ENCODE measurements at places on chromosomes 13 and 19. TPM values are rescaled to one million over a fixed set of nuclear protein-coding genes. Genes with fewer than 3 reads are reported as not detected.

GRCh38 chr19:17743874-17744580 lies 7.2 kb upstream of the FCHO1 start:
- no peak for DNase-seq

- no peak for DNase-seq
Observed at GRCh38 chr13:96193728-96194310, 103.9 kb downstream of the HS6ST3 start.

- DNase-seq, result no peak
Observed at GRCh38 chr13:56352901-56353300, 787.8 kb upstream of the PRR20A start.

- no peak for DNase-seq
Observed at GRCh38 chr13:60431108-60431700, 34.2 kb downstream of the TDRD3 start.

- no peak for DNase-seq
Observed at GRCh38 chr19:1270854-1271527, 1.9 kb downstream of the CIRBP start.

- DNase-seq, result no peak
Observed at GRCh38 chr13:71515744-71516038, 351.3 kb downstream of the DACH1 start.

DNA sequence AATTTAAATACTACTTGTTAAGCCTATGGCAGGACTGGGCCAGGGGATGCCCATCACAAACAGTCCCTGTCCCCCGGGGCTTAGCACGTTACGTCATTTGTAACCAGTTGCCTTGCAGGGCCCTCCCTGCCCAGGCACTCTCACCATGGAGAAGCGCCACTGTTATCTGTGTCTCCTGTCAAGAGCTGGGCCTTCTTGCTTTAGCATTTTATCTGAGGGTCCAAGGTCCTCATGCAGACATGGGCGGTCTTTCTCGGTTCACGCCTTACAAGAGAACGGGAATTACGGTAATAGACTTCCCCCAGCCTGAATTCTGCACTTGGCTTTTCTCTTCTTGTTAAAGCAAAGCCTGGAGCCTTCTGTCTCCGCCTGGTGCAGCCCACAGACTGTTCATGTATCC lies 46.1 kb downstream of the TMED1 start:
- DNase-seq, result no peak

DNA sequence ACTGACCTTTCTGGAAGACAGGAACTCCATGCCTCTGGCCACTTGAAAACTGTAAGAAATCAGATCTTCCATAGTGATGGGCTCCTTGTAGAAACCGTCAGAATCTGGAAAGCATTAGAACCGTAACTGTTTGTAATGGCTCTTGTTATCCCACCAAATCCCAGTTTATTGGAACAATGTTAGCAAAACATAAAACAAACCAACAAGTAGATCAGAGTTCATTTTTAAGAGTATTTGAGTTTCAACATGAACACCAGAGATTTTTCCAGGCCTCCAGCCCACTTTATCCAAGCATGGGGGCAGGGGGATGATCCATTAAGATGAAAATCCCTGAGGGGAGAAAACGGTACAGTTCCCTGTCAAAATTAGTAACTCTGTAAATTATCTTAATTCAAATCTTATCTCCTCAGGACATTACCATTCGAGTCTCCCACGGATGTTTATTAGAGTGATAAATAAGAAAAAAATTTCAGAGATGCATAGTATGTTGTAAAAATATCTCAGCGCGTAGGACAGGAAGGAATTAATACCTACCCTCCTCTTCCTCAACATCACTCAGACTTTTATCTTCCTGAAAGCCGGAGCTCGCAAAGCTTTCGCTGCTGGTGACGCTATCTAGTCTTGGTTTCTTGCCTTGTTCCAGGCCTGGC lies 172.5 kb downstream of the FLT1 start:
- DNase-seq, result no peak

DNA sequence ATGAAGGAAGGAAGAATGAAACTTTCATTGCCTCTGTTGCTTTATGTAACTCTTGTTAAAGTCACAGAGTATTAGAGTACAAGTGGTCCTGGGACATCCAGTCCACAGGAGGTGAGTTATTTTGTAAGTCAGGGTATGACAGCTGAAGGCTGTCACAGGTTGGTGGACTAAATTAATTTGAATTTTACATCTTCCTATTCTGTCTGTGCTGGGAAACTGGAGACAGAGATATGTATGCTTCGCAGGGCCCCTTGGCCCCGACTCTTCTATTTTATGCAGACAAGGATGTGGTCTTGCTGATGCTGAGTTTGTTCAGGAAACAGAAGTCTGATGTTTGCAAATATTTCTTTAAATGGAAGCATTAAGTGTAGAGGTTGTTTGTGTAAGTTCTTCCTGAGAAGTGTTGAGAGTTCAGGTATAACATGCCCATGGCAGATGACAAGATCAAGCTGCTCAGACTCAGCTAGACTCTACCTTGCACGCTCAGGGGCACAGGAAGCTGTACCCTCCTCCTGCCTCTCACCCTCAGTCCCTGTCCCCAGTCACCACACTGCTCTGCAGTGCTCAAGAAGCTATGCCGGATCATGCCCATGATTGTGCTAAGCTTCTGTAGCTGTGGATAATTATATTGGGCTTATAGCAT lies 23.4 kb downstream of the RASL11A start:
- DNase-seq, result no peak

GRCh38 chr19:13097463-13098258 lies 5.0 kb downstream of the LYL1 start:
- peak; percentile 70 for DNase-seq

GRCh38 chr19:47580397-47580796 lies 7.4 kb upstream of the ZNF541 start:
- DNase-seq, result no peak

GRCh38 chr19:56885173-56885985 lies 44.9 kb upstream of the PEG3 start:
- no peak for DNase-seq

GRCh38 chr19:11142528-11143171 lies 12.9 kb downstream of the SPC24 start:
- DNase-seq, result peak; percentile 93

- DNase-seq, result no peak
Observed at GRCh38 chr19:19817357-19817756, 4.2 kb downstream of the ZNF506 start.

GRCh38 chr13:51595416-51595815 lies 11.2 kb downstream of the WDFY2 start:
- no peak for DNase-seq

GRCh38 chr13:59043016-59043415 lies 1120.7 kb downstream of the DIAPH3 start:
- DNase-seq, result no peak

DNA sequence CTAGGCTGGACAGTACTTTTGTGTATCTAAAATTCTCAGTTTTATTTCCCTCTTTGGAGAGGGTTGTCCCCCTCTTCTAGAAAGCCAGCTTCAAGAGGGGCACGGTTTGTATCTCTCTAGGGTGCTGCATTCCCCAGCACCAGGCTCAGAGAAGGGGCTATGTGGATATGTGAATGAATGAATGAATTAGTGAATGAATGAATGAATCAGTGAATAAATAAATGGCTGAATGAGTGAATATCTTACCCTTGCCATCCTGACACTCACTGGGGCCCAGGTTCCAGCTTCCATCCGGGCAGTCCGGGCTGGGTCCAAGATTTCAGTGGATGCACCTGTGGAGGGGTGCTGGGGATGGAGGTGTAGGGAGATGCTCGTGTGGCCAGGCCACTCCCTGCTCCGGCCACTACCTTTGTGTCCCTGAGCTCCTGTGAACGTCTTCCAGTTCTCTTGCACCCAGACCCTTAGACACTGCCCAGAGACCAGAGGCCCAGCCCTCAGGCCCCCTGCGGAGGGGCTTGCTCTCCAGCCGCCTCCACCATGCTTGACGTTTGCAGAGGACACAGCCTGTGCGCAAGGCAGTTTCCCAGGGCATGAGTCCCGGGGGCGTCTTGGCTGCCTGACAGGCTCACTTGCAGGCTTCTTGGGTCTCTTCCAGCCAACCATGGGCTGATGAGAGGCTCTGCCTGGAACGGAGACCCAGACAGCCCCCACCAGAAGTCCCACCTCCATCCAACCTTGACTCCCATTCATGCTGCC lies 2.8 kb upstream of the KCNN1 start:
- DNase-seq, result no peak

DNA sequence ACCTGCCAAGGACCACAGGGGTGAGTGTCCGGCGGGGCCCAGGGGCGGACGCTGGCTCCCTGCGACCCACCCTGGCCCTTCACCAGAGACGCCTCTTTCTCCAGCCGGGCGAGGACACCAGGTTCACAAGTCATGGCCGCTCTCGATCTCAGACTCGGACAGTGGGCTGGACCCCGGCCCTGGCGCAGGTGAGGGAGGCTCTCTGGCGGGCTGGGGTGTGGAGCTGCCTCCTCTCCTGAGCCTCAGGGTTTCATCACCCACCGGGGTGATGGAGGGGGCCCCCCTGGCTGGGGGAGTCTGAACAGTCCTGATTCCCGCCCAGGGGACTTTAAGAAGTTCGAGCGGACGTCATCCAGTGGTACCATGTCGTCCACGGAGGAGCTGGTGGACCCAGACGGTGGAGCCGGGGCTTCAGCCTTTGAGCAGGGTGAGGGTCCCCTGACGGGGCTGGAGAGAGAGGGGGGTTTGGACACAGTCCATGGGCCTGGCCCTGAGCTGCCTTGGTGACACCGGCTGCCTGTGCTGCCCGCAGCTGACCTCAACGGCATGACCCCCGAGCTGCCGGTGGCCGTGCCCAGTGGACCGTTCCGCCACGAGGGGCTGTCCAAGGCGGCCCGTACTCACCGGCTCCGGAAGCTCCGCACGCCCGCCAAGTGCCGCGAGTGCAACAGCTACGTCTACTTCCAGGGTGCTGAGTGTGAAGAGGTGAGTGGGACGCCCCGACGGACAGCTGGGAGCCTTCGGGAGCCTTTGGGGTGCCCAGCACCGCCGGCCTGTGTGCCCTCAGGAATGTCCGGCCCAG lies 13.6 kb downstream of the ARHGAP45 start:
- DNase-seq, result no peak

- DNase-seq, result no peak
Observed at GRCh38 chr13:85186356-85187045, 612.7 kb downstream of the SLITRK6 start.

DNA sequence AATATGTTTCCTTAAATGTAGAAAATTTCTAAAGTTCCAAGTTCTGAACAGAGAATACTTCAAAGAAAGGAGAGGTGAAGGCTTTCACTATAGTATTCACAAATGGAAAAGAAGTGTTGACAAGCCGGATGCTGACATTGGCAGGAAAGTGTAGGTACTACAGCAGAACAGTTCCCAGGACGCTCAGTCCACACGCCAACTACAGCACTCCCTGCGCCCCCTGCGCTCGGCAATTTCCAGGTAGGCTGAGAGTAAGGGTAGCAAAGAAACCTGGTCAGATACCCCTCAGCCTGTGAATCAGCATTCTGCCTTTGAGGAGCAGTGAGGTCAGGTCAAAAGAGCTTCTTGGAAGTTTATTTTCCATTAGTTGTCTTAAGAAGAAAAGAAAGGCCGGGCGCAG lies 115.3 kb downstream of the NALCN start:
- DNase-seq, result no peak

GRCh38 chr13:50267917-50268316 lies 252.7 kb downstream of the KCNRG start:
- no peak for DNase-seq

- no peak for DNase-seq
Observed at GRCh38 chr13:72504131-72504841, 223.1 kb downstream of the MZT1 start.

DNA sequence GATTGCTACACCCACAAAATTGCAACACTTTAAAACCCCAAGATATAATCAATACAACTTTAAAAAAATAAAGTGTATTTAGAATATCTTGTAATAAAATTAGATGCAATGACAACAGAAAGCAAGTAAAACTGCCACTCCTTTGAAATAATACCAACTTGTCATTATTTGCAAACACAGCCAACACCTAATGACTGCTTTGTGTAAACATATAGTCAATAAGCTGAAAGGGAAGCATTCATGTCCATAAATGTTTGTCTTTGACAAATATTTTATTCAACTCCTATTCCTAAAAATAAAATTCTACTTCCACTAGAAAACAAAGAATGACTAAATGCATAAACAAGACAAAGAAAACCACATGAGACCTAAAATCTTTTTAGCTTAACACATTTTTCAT lies 6.6 kb downstream of the SMAD9 start:
- no peak for DNase-seq

- no peak for DNase-seq
Observed at GRCh38 chr13:32253911-32254399, 61.2 kb downstream of the ZAR1L start.

DNA sequence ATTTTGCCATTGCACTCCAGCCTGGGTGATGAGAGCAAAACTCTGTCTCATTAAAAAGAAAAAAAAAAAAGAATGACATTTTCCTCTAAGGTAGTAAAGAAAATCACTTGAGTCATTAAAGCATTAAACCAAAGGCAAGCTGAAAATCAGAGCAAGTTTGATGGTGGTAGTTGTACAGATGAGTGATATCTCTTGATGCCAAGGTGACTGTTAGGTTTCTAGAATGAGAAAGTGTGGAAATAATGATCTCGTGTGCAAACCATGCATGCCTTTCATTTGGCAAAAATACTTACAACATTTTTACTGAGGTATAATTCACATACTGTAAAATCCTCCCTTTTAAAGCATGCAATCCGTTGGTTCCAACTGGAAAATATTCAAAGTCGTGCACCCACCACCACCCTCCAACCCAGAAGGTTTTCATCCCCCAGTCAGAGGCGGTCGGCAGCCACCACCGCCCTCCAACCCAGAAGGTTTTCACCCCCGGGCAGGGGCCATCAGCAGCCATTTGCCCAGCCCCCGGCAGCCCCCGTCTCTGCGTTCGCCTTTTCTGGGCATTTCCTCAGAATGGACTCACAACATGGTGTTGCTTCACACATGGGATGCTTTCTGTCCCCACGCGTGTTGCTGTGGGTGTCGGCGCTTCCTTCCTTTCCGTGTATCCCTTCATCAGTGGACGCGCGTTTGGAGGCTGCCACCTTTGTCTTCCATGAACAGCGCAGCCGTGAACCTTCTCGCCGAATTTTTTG lies 90.2 kb downstream of the ATP11A start:
- DNase-seq, result no peak

- no peak for DNase-seq
Observed at GRCh38 chr13:94632226-94632980, 30.7 kb downstream of the GPR180 start.

- DNase-seq, result peak; percentile 32
Observed at GRCh38 chr19:14786421-14786851, 8.1 kb upstream of the ADGRE2 start.

DNA sequence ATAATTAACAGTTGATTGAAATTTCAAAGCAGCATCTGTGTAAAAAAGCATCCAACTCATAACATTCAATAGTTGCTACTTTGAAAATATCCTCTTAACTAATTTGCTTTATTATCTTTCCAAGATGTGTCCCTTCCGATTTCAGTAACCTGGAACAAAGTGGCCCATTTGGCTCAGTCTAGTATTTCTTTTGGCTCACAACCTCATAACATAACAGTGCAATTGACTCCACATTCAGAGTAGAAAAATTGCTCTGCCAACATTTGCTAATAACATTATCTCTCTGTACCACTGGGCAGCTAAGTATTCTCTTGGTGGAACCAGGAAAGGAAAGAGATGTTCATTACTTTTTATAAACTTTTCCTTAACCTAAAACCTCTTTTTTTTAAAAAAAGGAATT lies 571.1 kb upstream of the ARGLU1 start:
- DNase-seq, result no peak

Gene BORA
- 0.52 TPM for total RNA-seq

Gene ZNF223
- total RNA-seq, result 3.1 TPM

Gene TEX101
- not detected for total RNA-seq

Gene NLRP5
- total RNA-seq, result not detected

Gene ZNF100
- total RNA-seq, result 6.0 TPM

Gene SRRM5
- 0.20 TPM for total RNA-seq

Gene HSPB6
- 897 TPM for total RNA-seq

Gene LIM2
- not detected for total RNA-seq

Gene RNF17
- total RNA-seq, result not detected

Gene DMPK
- 197 TPM for total RNA-seq

Gene KASH5
- not detected for total RNA-seq

Gene RASIP1
- 17.4 TPM for total RNA-seq

Gene KCNC3
- 3.0 TPM for total RNA-seq

Measured in heart left ventricle (tissue), 16 donors.